GM12892 (cell line): ENCODE measurements at places on chromosomes 3 and 15.

GRCh38 chr3:46186471-46187340 is 21.4 kb downstream of the CCR1 start:
- peak; percentile 13 for DNase-seq

- DNase-seq: no peak
Measured at GRCh38 chr3:170889630-170890029, 18.8 kb downstream of the EIF5A2 start.

- DNase-seq: no peak
Measured at GRCh38 chr15:89672221-89673164, 6.7 kb downstream of the PLIN1 start.

DNA sequence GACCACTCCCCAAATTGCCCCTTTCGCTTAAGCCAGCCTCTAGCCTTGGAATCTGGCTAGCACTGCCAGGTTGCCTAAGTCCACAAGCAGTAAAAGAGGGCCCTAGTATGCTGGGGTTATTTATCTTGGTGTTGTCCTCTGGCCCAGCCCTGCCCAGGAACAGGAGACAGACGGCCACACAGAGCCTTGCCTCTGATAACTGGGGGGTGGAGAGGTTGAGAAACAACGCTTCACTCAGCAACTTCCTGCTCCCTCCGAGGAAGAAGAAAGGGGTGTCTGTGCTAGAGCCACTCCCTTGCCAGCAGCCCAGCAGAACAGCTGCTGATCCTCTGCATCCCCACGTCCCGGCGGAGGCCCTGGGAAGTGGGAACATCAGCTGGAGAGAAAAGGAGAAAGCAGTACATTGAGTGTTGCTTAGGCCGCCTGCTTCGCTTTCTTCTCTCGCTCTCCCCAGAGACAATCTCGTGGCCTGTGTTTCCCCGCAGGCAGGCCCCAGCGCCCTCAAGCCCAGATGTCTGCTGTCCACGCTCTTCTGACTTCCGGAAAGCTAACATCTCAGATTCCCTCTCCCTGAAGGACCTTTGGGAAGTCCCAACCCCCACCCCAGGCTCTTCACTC is 22.6 kb upstream of the C3orf70 start:
- DNase-seq: peak; percentile 19

- DNase-seq: no peak
Measured at GRCh38 chr3:160739079-160739478, 17.0 kb upstream of the PPM1L start.

GRCh38 chr3:80434366-80434765 is 666.6 kb upstream of the ROBO1 start:
- DNase-seq: no peak

DNA sequence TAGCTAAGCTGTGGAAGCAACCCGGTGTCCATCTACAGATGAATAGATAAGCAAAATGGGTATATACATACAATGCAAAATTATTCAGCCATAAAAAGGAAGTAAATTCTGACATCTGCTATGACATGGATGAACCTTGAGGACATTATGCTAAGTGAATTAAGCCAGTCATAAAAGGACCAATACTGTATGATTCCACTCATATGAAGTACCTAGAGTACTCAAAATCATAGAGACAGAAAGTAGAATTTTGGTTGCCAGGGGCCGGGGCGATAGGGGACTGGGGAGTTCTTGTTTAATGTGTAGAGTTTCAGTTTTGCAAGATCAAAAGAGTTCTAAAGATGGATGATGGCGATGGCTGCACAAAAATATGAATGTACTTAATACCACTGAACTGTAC is 10.3 kb downstream of the EID1 start:
- no peak for DNase-seq

- no peak for DNase-seq
Measured at GRCh38 chr3:134956395-134956794, 161.3 kb downstream of the EPHB1 start.

DNA sequence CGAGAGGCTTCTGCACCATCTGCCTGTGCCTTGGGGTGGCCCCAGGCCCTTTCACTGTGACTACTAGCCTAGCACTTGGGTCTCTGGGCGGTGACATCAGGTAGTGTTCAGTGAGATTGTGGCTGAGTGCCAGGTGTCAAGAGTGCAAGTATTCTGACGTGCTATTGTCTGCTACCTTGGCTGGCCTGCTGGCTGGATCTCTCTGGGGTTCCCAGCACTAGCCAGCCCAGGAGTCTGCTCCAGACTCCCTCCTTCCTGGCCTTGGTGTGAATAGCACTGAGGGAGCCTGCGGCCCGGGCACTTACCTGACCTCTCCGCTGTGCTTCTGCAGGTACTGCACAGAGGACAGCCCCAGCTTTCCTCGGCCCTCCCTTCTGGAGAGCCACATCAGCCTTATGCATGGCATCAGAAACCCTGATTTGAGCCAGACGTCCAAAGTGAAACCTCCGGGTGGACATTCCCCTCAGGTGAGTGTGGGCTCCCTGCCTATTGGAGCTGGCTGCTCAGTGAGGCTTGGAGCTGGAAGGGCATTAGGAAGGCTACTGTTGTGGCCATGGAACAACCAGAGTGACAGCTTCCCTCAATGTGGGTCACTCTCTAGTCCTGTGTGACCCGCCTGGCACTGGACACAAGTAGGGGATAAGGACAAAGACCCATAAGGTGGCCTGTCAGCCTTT is 17.5 kb upstream of the ALPK3 start:
- no peak for DNase-seq

- DNase-seq: no peak
Measured at GRCh38 chr3:13693441-13693840, 144.5 kb downstream of the FBLN2 start.

GRCh38 chr15:50810128-50810527 is 44.6 kb upstream of the SPPL2A start:
- no peak for DNase-seq

DNA sequence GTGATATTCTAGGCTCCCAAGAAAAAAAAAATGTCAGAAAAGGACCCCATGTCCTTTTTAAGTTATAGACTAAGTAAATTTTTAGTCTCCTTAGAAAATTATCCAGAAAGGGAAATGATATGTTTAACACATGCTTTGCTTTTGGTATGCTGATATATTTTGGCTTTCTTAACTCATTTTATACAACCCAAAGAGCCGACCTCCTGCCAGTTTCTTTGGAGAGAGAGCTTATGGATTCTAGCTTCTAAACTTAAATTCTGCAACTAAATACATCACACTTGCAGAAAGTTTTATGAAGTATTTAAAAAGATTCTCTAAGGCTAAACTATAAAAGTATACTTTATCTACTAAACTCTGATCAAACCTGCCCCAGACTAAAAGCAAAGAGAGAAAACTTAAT is 43.9 kb upstream of the ZPLD1 start:
- DNase-seq: no peak

GRCh38 chr15:29880341-29880740 is 58.1 kb upstream of the TJP1 start:
- DNase-seq: no peak

- no peak for DNase-seq
Measured at GRCh38 chr15:48862705-48863104, 15.2 kb upstream of the EID1 start.

GRCh38 chr15:67148196-67148701 is 82.8 kb downstream of the SMAD3 start:
- DNase-seq: no peak

DNA sequence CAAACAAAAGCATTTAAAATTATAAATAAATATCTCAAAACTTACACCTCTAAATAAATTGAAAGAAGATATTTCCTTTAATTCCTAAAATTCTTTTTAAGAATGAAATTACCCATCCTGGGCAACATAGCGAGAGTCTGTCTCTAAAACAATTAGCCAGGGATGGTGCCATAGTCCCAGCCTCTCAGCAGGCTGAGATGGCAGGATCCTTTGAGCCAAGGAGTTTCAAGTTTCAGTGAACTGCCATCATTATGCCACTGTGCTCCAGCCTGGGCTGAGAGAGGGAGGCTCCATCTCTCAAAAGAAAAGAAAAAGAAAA is 25.4 kb downstream of the AADAC start:
- no peak for DNase-seq

- peak; percentile 22 for DNase-seq
Measured at GRCh38 chr15:43376017-43376705, 5.3 kb downstream of the TUBGCP4 start.

DNA sequence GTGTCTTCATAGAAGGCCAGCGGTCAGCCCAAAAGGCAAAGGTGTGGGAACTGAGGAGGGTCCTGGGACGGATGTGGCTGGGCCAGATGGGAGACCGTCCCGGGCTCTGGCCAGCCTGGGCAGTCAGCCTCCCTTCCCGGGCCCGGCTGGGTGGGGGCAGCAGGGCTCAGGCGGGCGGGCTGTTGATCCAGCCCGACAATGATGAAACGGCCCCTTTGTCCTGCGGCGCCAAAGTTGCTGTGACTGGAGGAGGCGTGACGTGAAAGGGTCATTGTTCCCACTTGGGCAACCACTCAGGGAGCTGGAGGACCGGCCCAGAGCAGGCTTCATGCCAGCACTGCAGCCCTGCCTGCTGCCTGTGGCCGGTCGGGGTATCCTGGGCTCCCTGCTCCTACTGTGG is 16.5 kb downstream of the DUSP7 start:
- no peak for DNase-seq

DNA sequence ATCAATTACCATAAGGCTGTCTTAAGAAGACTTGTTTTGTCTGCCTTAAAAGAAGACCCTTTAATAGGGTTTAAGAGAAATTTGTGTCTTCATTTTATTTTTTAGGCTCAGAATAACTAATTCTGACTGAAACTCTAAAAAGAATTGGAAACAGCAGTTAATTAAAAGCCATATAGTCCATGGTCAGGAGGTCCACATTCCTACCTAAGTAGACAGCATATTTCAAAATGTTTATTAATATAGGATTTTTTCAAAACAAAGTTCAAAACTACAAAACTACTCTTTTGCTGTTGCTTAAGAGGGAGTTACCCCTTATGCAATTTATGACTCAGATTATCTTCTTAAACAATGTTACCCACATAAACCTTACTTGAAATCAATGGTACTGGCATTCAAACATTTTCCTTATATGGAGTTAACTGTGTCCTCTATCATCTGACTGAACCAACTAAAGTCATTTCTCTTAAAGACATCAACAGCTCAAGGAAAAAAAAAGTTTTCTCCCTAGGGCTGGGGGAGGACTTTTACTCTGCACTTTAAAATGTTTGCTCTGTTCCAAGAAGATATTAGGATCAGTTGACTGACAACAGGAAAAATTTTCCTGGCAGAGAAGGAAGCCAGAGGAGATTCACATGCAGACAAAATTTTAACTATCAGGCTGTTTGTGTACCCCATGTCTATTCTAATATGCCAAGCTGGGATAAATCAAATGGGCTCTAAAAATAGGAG is 56.8 kb upstream of the NANOGP8 start:
- no peak for DNase-seq

- no peak for DNase-seq
Measured at GRCh38 chr15:83581381-83581780, 72.5 kb upstream of the ADAMTSL3 start.

DNA sequence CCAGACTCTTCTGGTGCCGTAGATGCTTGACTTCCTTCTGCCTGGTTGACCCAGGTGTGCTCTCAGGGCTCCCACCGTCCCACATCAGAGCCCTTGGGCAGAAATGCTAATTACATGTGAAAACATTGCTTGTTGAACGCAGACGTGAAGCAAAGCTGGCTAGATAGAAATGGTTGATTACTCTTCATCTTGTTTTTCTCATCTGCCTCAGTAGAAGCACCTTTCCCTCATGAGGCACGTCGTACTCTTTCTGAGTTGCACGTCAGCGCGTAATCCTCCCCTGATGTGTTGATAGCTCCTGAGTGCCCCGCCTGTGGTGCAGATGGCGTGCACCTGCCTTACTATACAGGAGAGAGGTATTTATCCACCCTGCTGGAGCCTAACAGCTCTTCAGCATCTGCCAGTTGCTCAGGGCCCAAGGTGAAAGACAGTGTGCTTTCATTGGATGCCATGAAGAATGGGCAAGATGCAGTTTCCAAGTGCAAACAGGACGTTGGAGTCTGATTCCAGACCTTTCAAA is 18.1 kb downstream of the MAP6D1 start:
- no peak for DNase-seq

- DNase-seq: no peak
Measured at GRCh38 chr15:85925649-85926237, 131.0 kb upstream of the KLHL25 start.

DNA sequence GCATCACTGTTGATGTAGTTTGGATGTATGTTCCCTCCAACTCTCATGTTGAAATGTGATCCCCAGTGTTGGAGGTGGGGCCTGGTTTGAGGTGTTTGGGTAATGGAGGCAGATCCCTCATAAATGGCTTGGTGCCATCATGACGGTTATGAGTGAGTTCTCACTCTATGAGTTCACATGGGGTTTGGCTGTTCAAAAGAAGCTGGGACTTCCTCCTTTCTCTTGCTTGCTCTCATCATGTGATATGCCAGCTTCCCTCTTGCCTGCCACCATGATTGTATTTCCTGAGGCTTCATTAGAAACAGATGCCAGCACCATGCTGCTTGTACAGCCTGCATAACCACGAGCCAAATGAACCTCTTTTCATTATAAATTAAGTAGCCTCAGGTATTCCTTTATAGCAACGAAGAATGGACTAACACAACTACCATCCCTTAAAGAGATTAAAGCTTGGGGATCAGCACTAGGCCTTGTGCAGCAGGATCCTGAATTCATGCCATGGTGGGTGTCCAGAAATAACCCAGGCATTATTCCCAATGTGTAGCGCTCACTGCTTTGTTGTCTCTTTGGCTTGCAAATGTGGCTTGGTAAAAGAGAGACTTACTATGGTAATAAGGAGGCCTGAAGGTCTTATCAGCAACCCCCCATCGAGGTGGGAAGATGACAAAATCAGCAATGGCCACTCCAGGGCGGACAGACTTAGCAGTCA is 41.9 kb downstream of the NDUFB4 start:
- DNase-seq: no peak

GRCh38 chr3:174202561-174202960 is 656.6 kb upstream of the NAALADL2 start:
- DNase-seq: no peak

GRCh38 chr3:16482770-16483531 is 30.5 kb downstream of the RFTN1 start:
- no peak for DNase-seq

- no peak for DNase-seq
Measured at GRCh38 chr3:124269619-124270018, 277.7 kb upstream of the ROPN1 start.

GRCh38 chr15:101210058-101210457 is 41.8 kb downstream of the CHSY1 start:
- DNase-seq: no peak

DNA sequence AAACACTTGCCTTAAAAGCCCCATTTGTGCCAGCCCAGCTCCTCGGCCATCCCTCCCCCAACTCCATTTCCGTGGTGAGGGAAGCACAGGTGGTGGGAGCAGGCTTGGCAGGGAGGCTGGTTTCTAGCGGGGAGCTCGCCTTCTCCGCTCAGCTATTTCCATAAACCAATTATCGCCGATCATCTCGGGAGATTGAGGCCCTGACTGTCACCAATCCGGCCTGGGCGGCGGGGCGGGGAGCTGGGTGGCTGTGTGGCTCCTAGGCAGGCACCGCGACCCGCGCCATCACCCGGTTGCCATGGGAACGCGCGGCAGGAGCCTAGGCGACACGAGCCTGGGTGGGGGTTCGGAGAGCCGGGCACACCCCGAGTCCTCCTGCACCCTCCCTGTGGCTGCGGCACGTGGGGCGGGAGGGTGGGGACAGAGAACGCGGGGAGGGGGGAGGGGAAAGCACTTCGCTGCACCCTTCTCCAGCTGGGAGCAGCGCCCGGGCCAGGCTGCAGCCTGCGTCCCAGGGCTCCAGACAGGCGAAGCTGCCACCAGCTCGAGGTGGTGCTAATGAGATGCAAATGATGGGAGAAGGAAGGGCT is 9.3 kb downstream of the CCDC33 start:
- no peak for DNase-seq
